ENCODE measurements at places on chromosomes 7 and 10.

GRCh38 chr10:133180192-133180964 lies 20.4 kb downstream of the KNDC1 start:
- no peak for DNase-seq

- DNase-seq = no peak
These were observed 245.1 kb upstream of the AOAH start for GRCh38 chr7:36969376-36969775.

DNA sequence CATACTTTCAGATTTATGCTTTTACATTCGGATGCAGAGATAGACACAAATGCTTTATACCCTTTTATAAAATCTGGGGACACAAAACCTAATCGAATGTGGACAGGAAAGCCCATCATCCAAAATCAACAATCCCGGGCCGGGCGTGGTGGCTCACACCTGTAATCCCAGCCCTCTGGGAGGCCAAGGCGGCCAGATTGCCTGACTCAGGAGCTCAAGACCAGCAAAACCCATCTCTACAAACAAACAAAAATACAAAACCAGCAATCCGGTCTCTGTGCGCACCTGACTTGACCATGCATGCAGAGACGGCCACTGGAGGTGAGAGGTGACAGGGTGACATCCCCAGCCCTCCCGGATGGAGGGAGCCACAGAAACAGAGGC lies 13.5 kb downstream of the COBL start:
- no peak for DNase-seq

- DNase-seq = no peak
These were observed 29.4 kb upstream of the HNRNPH3 start for GRCh38 chr10:68302503-68302823.

- no peak for DNase-seq
These were observed 529.5 kb upstream of the SEMA3D start for GRCh38 chr7:85716353-85716752.

- DNase-seq = no peak
These were observed 102.1 kb downstream of the WDFY4 start for GRCh38 chr10:48786606-48787282.

- DNase-seq = no peak
These were observed 35.5 kb downstream of the CLIP2 start for GRCh38 chr7:74324531-74325209.

- no peak for DNase-seq
These were observed 23.4 kb downstream of the DOCK4 start for GRCh38 chr7:112182749-112183148.

GRCh38 chr7:31333291-31333690 lies 7.2 kb downstream of the NEUROD6 start:
- DNase-seq = no peak

GRCh38 chr7:51593628-51594027 lies 277.0 kb upstream of the COBL start:
- DNase-seq = no peak

DNA sequence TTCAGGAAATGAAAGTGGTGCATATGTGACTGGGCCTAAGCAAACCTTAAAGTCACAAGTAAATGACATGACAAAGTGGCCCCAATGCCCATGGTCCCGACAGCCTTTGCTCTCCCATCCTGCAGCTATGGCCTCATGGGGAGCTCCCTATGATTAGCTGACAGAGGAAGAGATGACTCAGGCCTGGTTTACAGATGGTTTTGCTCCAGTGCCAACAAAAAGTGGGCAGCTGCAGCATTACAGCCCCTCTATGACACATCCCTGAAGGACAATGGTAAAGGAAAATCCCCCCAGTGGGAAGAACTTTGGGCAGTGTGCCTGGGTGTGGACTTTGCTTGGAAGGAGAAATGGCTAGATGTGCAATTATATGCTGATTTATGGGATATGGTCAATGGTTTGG lies 105.1 kb upstream of the ADCY1 start:
- DNase-seq = no peak

DNA sequence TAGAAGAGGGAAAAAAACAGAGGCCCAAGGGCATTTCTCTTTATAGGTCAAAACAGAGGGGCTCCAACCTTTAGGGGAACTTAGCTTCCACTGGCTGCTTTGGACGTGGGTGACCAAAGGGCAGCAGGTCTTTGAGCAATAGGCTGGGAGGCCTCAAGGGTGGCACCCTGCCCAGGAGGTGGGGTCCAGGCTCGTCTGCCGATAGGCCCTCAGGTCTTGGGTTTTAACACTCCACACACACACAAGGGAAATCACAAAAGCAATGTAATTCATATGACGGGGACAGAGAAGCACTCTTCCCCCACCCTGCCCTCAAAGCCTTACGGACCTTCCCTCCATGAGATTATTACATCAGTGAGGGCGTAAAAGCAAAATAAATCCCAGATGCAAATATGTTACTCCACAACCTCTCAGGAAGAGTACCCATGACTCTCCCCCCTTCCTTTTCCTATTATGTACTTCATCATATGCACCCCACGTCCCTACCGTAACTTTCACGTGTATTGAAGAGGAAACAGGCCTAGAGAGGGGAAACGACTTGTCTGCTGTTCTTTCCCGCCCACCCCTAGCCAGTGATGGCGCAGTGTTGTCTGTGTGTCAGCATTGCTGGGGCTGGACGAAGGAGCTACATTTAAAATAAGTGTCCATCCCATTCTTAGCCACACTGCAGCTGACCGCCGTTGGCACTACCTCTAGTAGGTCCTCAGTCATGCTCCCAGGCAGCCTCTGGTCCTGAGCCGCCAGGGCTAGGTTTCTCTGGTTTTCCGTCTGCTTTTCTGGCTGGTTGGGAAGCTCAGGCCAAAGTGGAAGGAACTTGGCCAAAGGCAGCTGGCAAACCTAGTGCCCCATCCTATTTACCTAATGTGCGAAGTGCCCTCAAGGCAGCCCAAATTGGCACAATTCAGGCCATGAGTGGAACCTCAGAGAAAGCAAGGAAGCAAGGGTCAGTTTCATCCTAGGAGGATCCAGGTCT lies 2.1 kb downstream of the PCBD1 start:
- no peak for DNase-seq

- no peak for DNase-seq
These were observed 55.8 kb downstream of the CASD1 start for GRCh38 chr7:94565247-94565894.

DNA sequence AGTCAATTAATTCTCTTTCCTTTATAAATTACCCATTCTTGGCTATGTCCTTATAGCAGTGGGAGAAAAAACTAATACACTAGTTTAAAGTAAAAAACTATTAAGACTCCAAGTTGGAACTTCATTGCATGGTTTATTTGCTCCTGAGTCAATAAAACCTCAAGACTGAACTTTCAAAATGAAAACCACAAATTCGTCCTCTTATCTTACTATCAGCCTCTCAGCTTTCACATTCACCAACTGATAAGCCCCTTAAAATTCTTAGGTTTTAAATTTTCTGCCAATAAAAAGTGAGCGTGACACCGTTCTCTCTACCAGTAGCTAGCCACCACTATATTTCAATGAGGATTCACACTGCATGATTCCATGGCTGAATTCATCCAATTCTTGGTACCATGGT lies 346.4 kb upstream of the NPSR1 start:
- DNase-seq = no peak

DNA sequence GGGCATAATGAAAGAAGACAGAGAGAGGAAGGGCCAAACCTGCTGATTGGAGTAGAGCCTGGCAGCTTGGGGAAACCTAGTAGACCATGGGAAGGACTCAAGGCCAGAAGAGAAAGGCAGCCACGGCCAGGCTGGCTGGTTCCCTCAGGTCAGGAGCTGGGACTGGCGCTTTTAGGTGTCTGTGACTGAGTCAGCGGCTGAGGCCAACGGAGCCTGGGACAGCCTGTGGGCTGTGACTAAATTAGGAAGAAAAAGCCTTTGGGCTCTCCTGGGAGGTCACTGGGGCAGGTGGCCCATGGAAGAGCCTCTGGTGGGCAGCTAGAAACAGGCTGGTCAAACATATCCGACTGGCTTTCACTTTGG lies 108.9 kb upstream of the PDCD4 start:
- no peak for DNase-seq

GRCh38 chr10:71528371-71529206 lies 131.9 kb downstream of the CDH23 start:
- DNase-seq = no peak

GRCh38 chr7:47374538-47374937 lies 207.4 kb downstream of the TNS3 start:
- no peak for DNase-seq

- DNase-seq = no peak
These were observed 38.0 kb downstream of the PYROXD2 start for GRCh38 chr10:98377001-98377400.

DNA sequence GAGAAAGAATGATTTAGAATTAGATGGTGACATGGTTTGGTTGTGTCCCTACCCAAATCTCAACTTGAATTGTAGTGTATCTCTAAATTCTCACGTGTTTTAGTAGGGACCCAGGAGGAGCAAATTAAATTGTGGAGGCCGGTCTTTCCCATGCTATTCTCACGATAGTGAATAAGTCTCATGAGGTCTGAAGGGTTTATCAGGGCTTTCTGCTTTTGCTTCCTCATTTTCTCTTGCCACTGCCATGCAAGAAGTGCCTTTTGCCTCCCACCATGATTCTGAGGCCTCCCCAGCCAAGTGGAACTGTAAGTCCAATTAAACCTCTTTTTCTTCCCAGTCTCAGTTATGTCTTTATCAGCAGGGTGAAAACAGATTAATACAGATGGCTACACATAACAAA lies 167.4 kb upstream of the SVIL start:
- no peak for DNase-seq

Measured in activated CD8-positive, alpha-beta memory T cell treated with anti-CD3 and anti-CD28 coated beads for 24 hours (primary cell).